CMK (cell line): ENCODE measurements at places on chromosomes 12 and 14.

- DNase-seq = peak; percentile 15
These were observed 85.0 kb upstream of the ARID2 start for GRCh38 chr12:45644541-45644940.

GRCh38 chr14:69682136-69682535 lies 70.7 kb downstream of the SUSD6 start:
- DNase-seq = no peak

GRCh38 chr14:69612014-69612782 lies 802 bp downstream of the SUSD6 start:
- no peak for DNase-seq

GRCh38 chr12:100401660-100402059 lies 44.8 kb downstream of the SLC17A8 start:
- no peak for DNase-seq

DNA sequence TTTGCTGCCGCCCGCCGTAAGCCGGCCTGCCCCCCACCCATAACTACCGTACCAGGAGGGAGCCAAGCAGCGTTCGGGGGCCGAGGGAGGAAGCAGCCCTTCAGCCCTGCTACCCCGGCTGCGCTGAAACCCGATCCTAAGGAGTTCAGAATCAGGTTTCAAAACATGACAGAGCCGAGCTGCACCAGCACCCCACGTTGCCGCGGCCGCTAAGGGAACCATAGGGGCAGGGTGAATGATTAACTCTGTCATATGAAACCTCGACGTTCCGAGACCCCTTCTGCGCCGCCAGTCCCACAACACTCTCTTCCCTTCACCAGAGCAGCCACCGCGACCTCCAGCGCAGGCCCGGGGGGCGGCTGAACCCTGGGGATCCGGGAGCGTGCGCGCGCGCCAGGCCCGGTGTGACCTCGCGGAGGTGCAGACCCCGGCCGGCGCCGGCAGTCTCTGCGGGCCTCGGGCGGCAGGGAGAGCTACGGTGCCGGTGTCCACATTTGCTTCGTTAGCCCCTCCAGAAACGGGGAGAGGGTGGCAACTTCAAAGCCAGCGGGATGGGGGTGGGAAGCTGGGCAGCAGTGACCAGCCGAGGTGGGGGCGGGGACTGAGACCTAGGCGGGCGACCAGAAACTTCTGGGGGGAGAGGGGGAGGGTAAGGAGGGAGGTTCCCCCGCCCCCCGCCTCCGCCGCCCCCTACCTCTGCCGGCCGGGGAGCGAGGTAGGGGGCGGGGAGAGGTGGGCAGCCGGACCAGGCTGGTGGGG lies 1.6 kb downstream of the SIX4 start:
- DNase-seq = no peak

DNA sequence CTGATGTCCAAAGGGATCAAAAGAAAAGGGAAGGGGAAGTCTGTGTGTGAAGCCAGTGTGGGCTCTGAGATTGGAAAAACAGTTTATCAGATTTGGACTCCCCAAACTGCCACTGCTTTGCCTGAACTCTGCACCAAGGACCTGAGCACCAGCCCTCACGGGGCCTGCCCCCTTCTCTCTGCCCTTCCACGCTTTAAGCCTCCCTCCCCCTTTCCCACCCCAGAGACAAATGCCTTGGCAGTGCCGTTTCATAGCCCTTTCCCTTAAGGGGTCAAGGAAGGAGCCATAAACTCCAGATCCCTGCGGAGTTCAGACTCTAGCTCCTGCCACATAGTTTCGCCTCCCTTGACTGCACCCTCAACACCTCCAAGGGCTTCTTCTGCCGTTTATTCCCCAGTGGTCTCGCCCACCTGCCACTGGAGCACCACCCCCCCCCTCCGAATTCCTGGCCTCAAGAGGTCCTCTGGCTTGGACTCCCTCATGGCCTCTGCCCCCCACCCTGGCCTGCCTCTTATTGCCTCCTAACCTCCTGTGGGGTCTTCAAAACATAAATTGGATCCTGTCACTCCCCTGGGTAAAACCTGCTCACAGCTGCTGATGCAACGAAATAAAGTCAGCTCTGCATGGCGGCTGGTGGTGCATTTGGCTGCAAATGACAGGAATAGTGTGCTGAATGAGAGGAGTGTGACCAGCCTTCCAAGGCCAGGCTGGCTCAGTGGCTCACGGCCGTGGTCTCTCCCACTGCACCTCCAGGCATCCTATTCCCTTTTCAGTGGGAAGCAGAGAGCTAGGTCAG lies 18.8 kb downstream of the SLC25A29 start:
- no peak for DNase-seq

- DNase-seq = no peak
These were observed 711.6 kb upstream of the FOXG1 start for GRCh38 chr14:28055008-28055407.

DNA sequence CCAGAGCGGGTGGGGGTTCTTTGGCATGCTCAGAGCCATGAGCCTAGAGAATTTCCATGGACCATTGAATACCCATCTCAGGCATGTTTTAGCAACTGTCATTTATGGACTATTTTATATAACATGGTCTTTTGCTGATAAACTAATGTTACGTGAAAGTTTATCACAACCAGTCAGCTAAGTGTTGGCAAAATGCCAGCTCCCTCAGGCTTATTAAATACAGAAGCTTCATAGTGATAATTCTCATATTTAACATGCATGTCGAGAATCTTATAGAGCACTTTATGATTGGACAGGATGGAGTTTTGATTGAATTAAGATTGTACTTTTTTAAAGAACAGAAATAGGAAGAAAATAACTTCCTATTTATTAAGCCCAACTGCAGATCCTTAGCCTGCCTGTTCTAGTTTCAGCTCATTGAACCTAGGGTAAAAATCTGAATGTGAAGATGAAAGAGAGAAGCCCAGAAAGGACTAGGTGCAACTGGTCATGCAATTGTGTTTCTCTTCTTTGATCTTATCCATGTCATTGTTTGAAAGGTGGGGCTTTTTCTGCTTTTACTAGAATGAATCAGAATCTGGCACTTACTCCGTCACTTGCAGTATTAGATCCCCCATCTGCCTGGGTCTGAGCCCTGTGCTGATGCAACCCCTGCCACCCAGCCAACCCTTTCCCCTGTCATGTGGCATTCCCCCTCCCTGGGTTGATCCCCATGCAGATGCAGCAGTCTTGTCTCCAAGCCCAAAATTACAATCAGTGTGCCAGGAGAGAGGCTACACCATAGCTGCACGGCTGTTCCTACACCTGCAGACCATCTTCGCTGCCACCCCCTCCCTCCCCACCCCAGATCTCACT lies 134.6 kb upstream of the EVL start:
- DNase-seq = no peak

DNA sequence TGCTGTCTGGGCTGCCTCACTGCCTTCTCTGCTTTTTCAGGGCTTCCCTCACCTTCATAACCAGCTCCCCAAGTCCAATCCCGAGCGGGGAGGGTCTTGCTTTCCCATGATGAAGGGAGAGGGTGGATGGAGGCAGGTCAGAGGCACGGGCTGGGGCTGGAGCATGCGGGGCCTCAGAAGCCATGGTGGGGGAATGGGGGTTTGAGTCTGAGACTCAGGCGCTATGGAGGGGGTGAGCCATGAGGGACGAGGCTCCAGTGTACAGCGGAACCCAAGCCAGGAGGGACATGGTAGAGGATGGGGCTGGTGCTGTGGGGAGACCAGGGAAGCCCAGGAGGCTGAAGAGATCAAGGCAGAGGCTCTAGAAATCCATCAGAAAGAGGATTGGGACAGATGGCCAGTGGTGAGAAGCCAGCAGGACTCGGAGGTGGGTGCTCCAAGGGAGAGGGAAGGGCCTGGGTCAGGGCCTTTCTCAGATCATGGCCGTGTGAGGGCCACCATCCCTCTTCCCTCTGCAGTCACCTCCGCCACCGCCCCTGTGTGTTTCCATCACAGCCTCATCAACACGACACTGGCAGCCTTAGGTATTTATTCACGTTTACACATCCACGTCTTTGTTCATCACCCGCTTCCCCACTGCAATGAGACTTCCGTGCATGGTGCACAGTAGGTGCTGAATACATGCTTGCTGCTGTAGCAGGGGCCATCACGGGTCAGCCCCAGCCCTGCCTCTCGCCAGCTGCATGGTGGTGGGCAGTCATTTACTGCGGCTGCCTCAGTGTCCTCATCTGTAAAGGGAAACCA lies 144.7 kb downstream of the ADGRD1 start:
- no peak for DNase-seq

DNA sequence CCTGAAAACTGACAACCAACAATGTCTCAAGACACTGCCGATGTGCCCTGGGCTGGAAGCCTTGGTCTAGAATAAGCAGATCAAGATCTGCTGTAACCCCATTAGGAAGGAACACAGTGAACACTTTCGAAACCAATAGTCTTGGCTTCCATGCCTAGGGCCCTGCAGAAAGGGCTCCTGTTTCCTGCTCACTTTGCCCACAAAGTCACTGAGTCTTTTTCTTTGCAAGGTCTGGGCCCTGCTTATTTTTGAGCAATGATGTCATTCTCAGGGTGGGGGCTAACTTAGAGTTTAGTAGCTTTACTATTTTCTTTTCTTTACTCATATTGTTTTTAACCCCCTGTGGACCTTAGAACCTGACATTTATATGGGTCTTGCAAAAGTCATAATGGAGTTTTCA lies 704.2 kb upstream of the TMEM132C start:
- no peak for DNase-seq

GRCh38 chr12:108302016-108302402 lies 37.1 kb downstream of the CMKLR1 start:
- no peak for DNase-seq

- DNase-seq = peak; percentile 70
These were observed 27.6 kb upstream of the RPLP0 start for GRCh38 chr12:120228291-120229070.

GRCh38 chr12:75447691-75448393 lies 32.7 kb upstream of the GLIPR1 start:
- DNase-seq = no peak

DNA sequence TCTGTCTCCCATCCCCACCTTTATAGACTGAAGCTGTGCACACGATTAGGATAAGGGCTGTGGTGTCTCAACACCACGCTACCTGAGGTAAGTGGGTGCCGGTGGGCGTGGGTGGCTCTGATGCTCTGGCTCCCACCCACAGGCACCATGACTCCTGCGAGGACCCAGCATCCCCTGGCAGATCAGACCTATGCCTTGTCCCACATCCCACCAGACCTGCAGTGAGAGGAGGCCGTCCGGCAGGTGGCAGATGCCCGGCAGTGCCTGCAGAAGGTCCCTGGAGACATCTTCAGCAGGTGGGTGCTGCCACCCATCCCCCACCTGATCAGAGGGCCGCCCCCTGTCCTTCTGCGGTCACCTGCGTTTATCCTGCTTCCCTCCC lies 104.4 kb upstream of the PRB2 start:
- DNase-seq = no peak

GRCh38 chr14:91867316-91867988 lies at the start of gene TC2N:
Gene TC2N (minus strand): TSS chr14:91867536. CDS start chr14:91813769, 53,767 bp downstream.
- DNase-seq = no peak

- DNase-seq = no peak
These were observed 17.0 kb downstream of the PPP1R1A start for GRCh38 chr12:54571193-54572188.

DNA sequence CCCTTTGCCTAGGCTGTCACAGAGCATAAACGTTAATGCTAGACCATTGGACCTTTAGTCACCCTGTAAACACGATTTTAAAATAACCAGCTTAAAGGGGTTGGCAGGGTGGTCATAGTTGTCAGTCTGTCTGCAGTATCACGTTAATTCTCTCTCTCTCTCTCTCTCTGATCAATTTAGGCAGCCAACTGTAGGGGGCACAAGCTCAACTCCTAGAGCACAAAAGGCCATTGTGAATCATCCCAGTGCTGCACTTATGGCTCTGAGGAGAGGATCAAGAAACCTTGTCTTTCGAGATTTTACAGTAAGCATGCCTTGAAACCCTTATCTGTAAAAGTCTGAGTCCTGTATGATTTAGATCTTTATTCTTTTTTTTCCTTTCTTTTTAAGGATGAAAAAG lies 97.1 kb downstream of the SCAF11 start:
- DNase-seq = no peak
